ENCODE measurements at places on chromosomes 2 and 18.

DNA sequence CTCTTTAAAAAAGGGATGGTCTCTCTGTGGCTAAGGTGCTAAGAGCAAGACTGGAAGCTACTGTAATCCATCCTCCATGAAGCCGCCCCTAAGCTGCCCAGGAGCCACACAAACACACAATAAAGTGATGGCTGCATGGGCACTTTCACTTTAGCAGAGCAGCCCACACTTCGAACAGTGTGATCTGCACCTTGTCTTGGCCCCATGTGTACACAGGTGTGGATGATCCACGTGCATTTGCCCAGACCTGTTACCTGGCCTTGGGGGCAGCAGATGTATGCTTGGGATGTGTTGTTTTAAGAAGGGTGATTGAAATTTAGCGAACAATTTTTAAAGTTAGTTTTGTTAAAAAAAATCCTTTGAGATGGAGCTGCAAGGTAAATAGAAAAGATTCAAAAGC is 39.9 kb downstream of the TMEM178A start:
- no peak for DNase-seq

- DNase-seq: no peak
These were observed 72.1 kb upstream of the CCBE1 start for GRCh38 chr18:59769129-59769865.

DNA sequence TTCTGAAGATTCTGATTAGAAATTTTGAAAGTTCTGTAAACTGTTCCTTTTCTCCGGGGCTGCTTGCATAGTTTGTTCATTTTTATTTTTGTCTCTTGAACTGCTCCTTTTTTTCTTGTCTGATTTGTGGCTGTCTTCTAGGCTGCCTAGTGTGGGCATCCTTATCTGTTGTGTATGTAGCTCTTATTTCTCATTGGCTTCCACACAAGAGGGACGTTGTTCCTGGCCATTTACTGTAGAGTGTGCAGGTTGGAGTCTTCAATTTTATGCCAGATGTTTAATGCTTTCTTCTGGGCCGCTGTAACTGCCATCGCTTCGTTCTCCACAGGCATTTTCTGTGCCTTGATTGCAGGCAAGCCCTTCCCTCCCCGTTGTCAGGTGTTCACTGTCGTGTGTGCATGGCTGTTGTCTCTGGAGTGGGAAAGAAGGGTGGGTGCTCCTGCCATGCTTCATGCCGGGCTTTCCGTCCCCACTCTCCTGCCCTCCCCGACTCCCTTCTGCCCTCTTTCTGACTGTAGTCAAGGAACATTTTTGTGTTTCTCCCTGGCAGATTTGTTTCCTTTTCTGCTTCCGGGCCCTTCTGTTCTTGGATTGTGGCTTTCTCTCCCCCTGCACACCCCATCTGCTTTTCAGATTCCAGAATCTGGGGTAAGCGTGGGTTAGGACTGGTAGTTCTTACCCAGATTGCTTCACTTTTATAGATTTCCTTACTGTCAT is 15.5 kb downstream of the CEP192 start:
- DNase-seq: no peak

GRCh38 chr2:85545780-85546240 is 6.8 kb downstream of the MAT2A start:
- peak; percentile 37 for DNase-seq

GRCh38 chr2:207810200-207810788 is 40.6 kb upstream of the FZD5 start:
- no peak for DNase-seq

DNA sequence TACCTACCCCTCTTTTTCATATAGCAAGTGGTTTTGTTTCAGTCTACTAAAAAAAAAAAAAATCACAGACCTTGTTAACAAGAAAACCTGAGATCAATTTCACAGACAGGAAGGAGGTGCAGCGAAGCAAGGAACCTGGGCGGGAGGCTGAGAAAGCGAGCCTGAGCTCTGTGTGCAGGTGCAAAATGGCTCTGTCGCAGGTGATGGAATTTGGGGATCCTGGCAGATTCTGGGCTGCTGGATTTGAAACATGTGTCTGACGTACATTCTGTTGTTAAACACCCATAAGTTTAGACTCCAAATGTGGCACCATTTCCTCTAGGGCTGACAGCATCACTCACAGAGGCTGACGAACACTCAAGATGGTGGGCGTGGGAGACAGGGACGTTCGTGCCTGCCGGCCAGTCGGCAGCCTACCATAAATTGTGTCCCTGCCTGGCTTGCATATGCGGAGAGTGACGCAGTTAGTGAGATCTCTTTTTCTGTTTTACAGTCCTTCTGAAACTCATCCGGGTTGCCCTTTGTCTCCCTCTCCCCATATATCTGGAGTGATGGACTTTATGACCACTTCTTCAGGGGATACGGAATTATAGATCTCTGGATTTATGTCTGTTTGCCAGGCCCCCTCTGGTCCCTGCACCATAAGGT is 8.8 kb upstream of the DDX1 start:
- peak; percentile 88 for DNase-seq

- DNase-seq: no peak
These were observed 196.4 kb downstream of the NOL4 start for GRCh38 chr18:34028324-34028723.

- no peak for DNase-seq
These were observed 617 bp downstream of the CCDC142 start for GRCh38 chr2:74481961-74482800.

- no peak for DNase-seq
These were observed 175.2 kb downstream of the TMEM200C start for GRCh38 chr18:5720132-5720531.

- DNase-seq: no peak
These were observed 301.4 kb downstream of the CDCA7 start for GRCh38 chr2:173656086-173656485.

- DNase-seq: peak; percentile 17
These were observed 200.5 kb upstream of the GULP1 start for GRCh38 chr2:188091220-188091619.

- peak; percentile 45 for DNase-seq
These were observed 11.0 kb upstream of the DCDC2C start for GRCh38 chr2:3692375-3692774.

DNA sequence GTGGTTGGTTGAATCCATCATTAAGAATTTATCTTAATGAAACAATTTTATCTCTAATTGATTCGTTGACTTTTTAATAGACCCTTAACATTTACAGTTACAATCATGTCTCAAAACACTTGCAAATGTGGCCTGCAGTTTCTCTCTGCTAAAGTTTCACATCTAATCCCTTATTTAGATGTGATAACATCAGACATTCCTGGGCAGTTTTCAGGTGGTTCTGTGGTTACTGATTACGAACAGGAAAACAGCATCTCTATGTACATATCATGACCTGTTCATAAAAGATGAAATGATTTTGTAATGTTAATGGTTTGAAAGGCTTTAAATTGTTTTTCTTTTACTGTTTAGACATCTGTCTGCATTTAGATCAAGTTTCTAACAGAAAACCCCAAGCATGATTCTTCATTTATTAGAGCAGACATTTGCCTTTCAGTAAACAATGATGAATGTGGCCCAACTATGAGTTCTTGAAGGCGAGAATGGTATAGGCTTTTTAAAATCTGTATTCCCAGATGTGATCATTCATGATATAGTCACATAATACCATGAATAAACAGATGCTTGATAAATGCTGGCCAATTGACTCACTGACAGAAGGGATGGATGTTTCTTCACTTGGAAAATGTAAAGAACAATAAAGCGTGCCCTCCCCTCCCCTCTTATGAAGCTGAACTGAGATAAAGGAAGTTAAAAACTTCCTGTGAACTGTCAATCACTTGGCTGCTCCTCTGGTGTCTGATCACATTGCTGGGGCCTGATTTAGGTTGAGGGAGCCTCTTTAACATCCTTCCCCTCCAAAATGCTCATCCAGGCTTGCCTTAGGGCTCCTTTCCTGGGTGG is 3.5 kb downstream of the CAPN14 start:
- no peak for DNase-seq

GRCh38 chr2:13021470-13021957 is 304.8 kb downstream of the TRIB2 start:
- peak; percentile 39 for DNase-seq

DNA sequence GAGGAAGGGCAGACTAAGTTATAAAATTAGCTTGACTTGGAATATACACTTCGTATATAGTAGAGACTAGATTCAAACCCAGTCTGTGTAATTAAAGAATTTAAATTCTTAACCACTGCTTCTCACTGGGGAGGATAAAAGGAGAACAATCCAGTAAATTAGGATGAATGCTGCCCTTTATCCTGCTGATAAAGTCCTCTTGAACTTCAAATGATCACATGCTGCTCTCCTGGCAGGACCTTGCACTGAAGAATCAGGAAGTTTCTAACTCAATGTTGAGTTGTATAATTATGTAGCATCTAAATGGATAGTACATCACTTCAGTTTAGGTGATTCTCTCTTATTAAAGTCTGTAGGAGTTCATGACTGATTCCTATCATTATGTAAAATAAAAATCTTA is 1179.7 kb downstream of the DSC3 start:
- DNase-seq: no peak

DNA sequence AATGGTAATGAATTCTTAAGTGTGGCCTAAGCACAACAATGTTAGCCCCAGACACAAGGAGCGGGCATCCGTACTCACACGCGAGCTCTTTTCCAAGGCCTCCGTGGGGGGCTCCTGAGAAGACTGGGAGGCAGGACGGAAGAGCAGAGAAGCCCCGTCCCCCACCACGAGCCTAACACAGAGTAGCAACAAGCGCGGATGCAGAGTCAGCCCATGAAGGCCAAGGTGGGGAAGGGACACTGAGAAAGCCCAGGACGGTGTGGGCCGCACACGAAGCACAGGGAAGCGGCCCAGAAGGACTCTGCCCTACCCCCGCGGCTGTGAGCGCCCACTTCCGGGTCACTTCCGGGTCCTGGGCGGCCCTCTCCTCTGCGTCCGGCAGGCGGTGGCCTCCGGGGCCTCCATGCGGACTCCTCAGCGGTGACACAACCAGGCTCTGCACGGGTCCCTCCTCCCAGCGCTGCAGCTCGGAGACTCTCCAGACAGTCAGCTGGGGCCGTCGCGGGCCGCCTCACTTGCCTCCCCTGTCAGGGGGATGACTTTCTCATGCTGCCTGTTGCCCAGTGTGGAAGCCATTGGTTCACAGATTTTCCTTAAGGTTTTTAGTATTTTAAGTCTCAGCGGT is 151.5 kb downstream of the MTCL1 start:
- no peak for DNase-seq

DNA sequence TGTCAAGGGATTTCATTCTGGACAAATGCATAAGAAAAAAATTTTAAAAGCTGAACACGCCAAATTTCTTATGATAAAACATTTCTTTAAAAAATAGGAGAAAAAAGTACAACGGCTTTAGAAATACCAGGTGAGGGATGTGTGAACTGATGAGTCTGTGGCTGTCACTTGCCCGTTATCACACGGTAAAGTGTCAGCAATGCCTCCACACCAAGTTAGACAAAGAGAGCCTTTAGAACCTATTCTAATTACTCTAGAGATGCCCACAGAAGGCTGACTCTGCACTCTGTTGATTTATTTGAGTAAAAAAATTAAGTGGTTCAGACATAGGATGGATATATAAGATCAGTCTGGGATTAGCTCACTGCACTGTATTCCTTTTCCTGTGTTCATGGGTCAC is 523.8 kb downstream of the RNF144A start:
- no peak for DNase-seq

DNA sequence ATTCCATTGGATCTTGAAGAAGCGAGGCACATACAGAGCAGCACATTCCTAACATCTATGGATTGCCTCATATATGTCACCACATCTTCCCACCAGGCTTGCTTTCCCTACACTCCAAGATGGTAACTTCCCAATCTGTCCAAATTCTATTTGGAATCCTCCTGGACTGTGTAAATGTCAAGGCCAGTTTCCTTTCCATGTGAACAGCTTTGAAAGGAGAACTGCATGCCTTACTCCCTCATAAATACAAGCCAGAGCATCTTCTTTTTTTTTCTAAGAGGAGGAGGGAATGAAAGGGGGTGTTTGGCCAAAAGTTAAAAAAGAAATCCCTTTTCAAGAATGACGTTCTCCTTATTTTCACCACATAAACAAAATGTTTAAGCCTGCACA is 103.8 kb upstream of the OSR1 start:
- peak; percentile 6 for DNase-seq

- DNase-seq: no peak
These were observed 86.1 kb downstream of the TRIP12 start for GRCh38 chr2:229835596-229836283.

DNA sequence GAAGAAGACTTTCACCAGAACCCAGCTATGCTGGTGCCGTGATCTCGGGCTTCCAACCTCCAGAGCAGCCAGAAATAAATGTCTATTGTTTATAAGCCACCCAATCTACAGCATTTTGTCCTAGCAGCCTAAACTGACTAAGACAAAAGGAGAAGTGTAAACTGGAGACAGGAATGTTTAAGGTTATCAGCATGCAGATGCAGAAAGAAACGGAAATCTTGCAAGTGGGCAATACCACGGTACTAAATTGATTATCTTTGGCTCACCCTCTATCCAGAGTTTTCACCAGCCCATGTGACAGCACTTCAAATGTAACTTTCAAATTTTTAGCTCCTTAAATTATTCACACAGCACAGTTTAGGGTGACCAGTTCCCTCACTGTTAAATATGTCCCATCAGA is 5.7 kb upstream of the CAPN14 start:
- no peak for DNase-seq

DNA sequence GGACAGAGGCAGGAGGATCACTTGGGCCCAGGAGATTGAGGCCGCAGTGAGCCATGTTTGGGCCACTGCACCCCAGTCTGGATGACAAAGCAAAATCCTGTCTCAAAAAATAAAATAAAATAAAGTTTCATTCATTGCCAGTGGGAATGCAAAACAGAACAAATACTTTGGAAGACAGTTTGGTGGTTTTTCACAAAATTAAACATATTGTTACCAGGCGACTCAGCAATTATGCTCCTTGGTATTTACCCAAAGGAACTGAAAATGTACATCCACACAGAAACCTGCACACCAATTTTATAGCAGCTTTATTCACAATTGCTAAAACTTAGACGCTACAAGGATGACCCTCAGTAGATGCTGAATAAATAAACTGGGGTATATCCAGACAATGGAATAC is 35.8 kb downstream of the FOSL2 start:
- no peak for DNase-seq

DNA sequence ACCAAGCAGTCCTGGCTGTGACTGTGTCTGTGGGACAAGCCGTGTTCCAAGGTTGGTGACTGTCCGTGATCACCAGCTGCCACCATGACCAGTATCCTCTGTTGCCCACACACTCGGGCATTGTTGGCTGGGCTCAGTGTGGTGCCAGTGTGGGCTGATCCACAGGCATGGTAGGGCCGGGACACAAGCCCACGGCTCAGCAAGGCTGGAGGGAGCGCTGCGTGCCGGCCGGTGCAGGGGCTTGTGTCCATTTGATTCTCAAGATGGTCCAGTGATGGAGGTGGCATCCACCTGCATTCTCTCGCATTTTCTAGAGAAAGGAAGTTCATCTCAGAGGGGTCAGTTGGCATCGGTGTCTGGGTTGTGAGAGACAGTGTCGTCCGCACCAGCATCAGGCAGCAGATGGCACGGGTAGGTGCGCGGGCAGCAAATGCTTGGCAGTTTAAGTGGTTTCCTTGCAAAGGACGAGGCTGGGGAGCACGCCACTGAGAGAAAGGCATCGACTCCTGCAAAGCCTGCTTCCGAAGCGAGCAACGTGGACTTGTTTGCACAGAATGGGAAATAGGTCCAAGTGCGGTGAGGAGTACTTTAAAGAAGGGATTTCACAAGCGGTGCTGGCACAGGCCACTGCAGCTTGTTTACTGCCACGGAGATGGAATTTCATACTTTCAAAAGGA is 20.9 kb downstream of the TWIST2 start:
- DNase-seq: no peak
